ENCODE measurements at places on chromosomes 1 and 21. TPM values are rescaled to one million over a fixed set of nuclear protein-coding genes. Genes with fewer than 3 reads are reported as not detected.

DNA sequence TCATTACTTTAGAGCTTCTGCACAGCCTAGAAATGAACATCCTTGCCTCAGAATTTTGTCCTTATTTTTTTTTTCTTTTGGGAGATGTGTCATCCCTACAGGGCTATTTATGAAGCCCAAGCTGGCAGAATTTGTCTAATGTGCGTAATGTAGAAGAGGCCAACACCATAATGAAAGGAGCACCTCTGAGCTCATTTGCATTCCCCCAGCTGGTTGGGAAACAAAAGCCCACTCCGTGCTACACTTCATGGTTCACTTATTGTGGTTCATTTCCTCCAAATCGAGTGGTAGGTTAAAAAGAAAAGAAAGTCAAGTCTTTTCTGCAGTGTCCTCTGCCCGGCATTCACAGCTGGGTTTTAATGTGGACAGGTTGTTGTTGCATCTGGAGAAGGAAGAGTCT, 73.5 kb downstream of the KAZN start:
- no peak overlapping the region for H3K27ac ChIP-seq
- no peaks in the 10 kb centered on the region for H3K36me3 ChIP-seq
- no peak overlapping the region for H3K4me3 ChIP-seq
- peaks cover 4% of the 10 kb centered on the region for H3K4me1 ChIP-seq

GRCh38 chr1:23194119-23194984, 22.9 kb downstream of the HTR1D start:
- H3K4me1 ChIP-seq, result peaks cover 7% of the 10 kb centered on the region
- H3K36me3 ChIP-seq, result no peaks in the 10 kb centered on the region
- no peaks in the 10 kb centered on the region for H3K27me3 ChIP-seq
- no peak for DNase-seq
- peak overlapping the region; percentile 4 for H3K27ac ChIP-seq
- H3K4me3 ChIP-seq, result no peak overlapping the region

The MCOLN2 gene
- 1.2 TPM for total RNA-seq

The OR6P1 gene
- total RNA-seq, result not detected

- H3K27ac ChIP-seq, result peak overlapping the region; percentile 89
- peak overlapping the region; percentile 27 for H3K4me3 ChIP-seq
- peak; percentile 64 for DNase-seq
Measured at GRCh38 chr1:78003882-78004718, 639 bp upstream of the DNAJB4 start.

DNA sequence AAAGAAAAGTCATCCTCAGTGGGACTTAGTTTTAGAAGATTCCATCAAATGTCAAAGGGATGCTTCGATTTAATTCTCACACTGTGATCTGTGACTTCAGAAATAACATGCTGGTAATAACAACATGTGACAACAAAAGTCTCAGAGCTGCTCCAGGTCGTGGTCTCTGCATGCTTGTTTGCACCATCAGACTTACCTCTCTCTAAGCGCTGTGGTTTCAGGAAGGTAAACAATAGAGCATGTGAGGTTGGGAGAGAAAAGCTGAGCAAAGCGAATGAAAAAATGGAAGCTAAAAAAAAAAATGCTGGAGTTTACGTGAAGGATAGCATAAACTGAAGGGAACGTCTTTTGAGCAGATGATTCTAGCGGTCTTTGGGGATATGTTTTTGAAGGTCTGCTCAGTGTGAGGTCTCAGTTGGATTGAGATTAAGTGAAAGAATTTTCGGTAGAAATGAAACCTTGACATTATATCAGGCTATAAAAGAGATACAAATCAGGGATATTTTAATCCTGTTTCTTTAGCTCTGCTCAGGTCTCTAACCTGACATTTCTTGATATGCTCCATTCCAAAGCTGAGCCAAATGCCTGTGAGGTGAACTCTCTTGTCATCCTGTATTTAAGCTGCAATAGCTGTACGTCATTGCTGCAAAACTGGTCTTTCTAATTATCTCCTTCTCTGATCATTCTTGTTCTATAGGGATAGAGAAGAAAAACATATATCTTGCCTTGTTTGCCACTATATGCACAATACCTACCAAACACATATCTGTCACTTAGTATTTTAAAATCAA, 86.5 kb downstream of the C1orf21 start:
- no peaks in the 10 kb centered on the region for H3K27me3 ChIP-seq
- no peaks in the 10 kb centered on the region for H3K4me1 ChIP-seq
- no peak overlapping the region for H3K27ac ChIP-seq
- H3K36me3 ChIP-seq, result no peaks in the 10 kb centered on the region

The LCE1E gene
- total RNA-seq, result not detected

DNA sequence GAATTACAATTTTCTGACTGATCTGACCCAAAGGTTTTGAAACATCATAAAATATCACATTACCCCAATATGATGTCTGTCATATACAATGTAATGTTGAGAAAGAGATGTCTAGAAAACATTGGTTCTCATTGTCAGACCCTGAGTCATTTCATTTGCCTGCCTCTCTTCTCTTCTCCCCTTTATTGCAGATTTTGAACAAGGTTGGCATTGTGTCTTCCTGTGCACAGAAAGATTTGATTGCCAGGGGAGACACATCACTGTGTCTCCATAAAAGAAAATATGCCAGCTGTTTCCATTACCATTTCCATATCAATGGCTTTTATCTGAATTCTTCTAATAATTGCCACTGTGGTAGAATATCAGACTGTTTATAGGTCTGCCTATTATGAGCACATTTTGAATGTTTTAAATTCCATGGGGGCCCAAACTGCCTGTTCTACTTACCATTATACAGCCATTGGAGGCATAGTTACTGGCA, 65.6 kb downstream of the IFI44 start:
- H3K27me3 ChIP-seq, result no peaks in the 10 kb centered on the region
- H3K27ac ChIP-seq, result no peak overlapping the region
- H3K4me3 ChIP-seq, result no peak overlapping the region
- no peak for DNase-seq
- H3K36me3 ChIP-seq, result no peaks in the 10 kb centered on the region

The GCSAML gene
- not detected for total RNA-seq

- peaks cover 50% of the 10 kb centered on the region for H3K4me1 ChIP-seq
- H3K4me3 ChIP-seq, result no peak overlapping the region
- no peaks in the 10 kb centered on the region for H3K27me3 ChIP-seq
- DNase-seq, result peak; percentile 70
Measured at GRCh38 chr1:37999430-38000232, 5.7 kb downstream of the FHL3 start.

- H3K4me3 ChIP-seq, result no peak overlapping the region
- no peak for DNase-seq
- no peaks in the 10 kb centered on the region for H3K36me3 ChIP-seq
Measured at GRCh38 chr1:55322842-55323241, 107.7 kb upstream of the USP24 start.

GRCh38 chr1:116825207-116825719, 71.0 kb downstream of the CD2 start:
- H3K4me3 ChIP-seq, result no peak overlapping the region
- H3K27me3 ChIP-seq, result no peaks in the 10 kb centered on the region
- H3K36me3 ChIP-seq, result no peaks in the 10 kb centered on the region

GRCh38 chr21:43278359-43278758, 109.6 kb downstream of the CRYAA start:
- DNase-seq, result no peak
- no peaks in the 10 kb centered on the region for H3K36me3 ChIP-seq
- no peak overlapping the region for H3K4me3 ChIP-seq
- no peak overlapping the region for H3K27ac ChIP-seq
- H3K4me1 ChIP-seq, result peaks cover 15% of the 10 kb centered on the region

DNA sequence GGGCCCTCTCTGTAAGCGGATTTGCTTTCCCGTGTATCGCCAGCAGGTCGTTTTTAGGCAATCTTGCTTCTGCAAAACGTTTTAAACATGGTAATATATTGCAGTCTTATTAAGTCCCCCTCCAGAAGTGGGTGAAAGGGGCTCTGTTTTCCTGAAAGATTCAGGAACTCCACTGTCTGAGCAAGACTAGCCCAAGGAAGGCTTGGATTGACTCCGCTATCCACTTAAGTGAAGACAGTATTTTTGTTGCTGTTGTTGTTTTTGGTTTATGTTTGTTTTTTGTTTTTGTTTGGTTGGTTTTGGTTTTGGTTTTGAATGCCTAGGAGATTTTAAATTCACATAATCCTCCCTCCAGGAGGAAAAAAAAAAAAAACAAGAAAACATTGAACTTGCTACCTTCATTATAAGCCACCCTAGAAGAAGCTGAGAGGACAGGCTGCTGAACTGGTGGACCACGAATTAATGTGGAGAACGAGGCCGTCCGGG, 29.1 kb upstream of the NFIA start:
- no peak overlapping the region for H3K27ac ChIP-seq
- peaks cover 32% of the 10 kb centered on the region for H3K4me1 ChIP-seq
- H3K27me3 ChIP-seq, result peaks cover 38% of the 10 kb centered on the region
- no peak overlapping the region for H3K4me3 ChIP-seq
- no peaks in the 10 kb centered on the region for H3K36me3 ChIP-seq

The EFNA3 gene
- 4.0 TPM for total RNA-seq

- peak within 1 kb of the TSS; percentile 61 for H3K4me3 ChIP-seq
- peaks cover 75% of the 10 kb centered on the region for H3K27me3 ChIP-seq
- DNase-seq, result peak; percentile 47
Measured at GRCh38 chr1:34929497-34929852, at the start of gene DLGAP3. DLGAP3 (minus strand) TSS chr1:34929650; CDS start chr1:34905383, 24,267 bp downstream.

- H3K4me1 ChIP-seq, result no peaks in the 10 kb centered on the region
- H3K36me3 ChIP-seq, result no peaks in the 10 kb centered on the region
- DNase-seq, result no peak
- no peak overlapping the region for H3K27ac ChIP-seq
- no peak overlapping the region for H3K4me3 ChIP-seq
Measured at GRCh38 chr21:38337793-38338192, 81.0 kb downstream of the KCNJ15 start.

DNA sequence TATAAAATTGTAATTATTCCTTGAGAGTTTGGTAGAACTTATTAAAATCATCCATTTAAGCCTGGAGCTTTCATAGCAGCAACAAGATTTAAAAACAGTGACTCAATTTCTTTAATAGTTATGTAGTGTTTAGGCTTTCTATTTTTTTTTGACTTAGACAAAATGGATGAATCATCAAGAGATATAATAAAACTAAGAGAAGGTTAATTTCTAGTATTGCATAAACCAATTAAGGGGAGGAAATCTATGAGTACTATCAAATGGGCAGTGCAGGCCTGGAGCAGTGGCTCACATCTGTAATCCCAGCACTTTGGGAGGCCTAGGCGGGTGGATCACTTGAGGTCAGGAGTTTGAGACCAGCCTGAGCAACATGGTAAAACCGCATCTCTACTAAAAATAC, 416.3 kb upstream of the USP24 start:
- H3K27ac ChIP-seq, result no peak overlapping the region
- no peaks in the 10 kb centered on the region for H3K27me3 ChIP-seq
- H3K4me3 ChIP-seq, result no peak overlapping the region
- DNase-seq, result no peak
- H3K36me3 ChIP-seq, result no peaks in the 10 kb centered on the region

GRCh38 chr21:42580793-42581321, 67.2 kb downstream of the SLC37A1 start:
- H3K27me3 ChIP-seq, result no peaks in the 10 kb centered on the region
- no peak overlapping the region for H3K4me3 ChIP-seq
- no peak for DNase-seq
- H3K27ac ChIP-seq, result no peak overlapping the region
- no peaks in the 10 kb centered on the region for H3K4me1 ChIP-seq

- H3K4me1 ChIP-seq, result peaks cover 3% of the 10 kb centered on the region
- H3K4me3 ChIP-seq, result no peak overlapping the region
- DNase-seq, result no peak
- H3K27me3 ChIP-seq, result no peaks in the 10 kb centered on the region
- no peak overlapping the region for H3K27ac ChIP-seq
Measured at GRCh38 chr1:184215274-184215925, 163.9 kb downstream of the TSEN15 start.

- peaks cover 32% of the 10 kb centered on the region for H3K27me3 ChIP-seq
- H3K36me3 ChIP-seq, result no peaks in the 10 kb centered on the region
- peaks cover 12% of the 10 kb centered on the region for H3K4me1 ChIP-seq
- DNase-seq, result peak; percentile 95
- peak overlapping the region; percentile 69 for H3K4me3 ChIP-seq
- H3K27ac ChIP-seq, result peak overlapping the region; percentile 59
Measured at GRCh38 chr21:31559368-31560119, 99.9 kb upstream of the SOD1 start.

The TMEM82 gene
- total RNA-seq, result 10.7 TPM
